ENCODE measurements at places on chromosomes 12 and 14. TPM values are rescaled to one million over a fixed set of nuclear protein-coding genes. Genes with fewer than 3 reads are reported as not detected.

- no peaks in the 10 kb centered on the region for H3K36me3 ChIP-seq
- no peak overlapping the region for H3K27ac ChIP-seq
- H3K4me3 ChIP-seq: no peak overlapping the region
- peaks cover 9% of the 10 kb centered on the region for H3K27me3 ChIP-seq
- H3K4me1 ChIP-seq: peaks cover 9% of the 10 kb centered on the region
- no peak for DNase-seq
Measured at GRCh38 chr14:33568935-33569579, 381.8 kb downstream of the EGLN3 start.

SPTSSA gene
- total RNA-seq: 19.1 TPM

DNA sequence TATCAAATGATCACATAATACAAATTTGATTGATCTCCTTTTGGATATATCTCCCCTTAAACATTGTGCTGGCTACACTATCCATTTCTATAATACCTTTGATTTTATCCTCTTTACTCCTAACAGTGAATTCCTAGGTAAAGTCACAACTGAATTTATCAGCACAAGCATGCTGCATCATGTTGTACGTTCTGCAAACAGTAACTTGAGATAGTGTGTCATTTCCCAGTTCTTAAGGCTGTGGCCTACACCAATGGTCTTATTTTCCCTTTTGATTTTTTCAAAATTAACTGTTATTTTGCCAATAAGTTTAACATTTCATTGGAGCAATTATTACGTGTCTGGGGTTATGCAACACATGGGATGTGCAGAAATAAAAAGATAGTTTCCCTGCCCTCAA is 24.8 kb downstream of the PRKCH start:
- no peak for DNase-seq
- H3K4me1 ChIP-seq: no peaks in the 10 kb centered on the region
- no peaks in the 10 kb centered on the region for H3K36me3 ChIP-seq
- no peak overlapping the region for H3K27ac ChIP-seq
- no peak overlapping the region for H3K4me3 ChIP-seq

DNA sequence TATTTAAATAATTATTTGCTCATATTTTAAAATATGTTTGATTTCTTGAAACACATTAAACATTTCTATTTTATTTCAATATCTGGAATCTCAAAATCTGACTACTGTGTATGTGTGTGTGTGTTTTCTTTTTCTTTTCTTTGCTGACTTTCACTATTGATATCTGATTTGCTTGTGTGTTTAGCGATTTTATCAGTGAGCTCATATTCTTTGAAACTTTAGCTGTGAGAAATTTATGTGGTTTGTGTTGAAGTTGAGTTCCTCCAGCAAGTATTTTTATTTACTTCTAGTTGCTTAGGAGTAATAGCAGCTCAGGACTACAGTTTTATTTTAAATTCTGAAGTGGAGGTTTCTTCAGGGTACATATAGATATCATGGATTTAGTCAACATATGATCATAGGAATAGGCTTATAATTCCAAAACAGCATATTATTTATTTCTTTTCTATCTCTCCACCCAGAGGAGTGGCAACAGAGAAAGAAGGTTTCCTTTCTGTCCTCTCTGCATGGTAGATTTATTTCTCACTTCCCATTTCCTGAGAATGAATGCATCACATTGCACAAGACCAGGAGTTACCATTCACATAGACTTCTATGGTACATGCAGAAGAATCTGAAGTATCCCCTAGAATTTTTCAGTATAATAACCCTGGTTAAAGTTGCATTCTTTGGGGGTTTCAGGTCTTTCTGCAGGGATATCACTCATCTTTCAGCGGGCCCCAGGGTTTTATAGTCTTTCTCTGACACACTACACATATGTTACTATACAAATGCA is 60.5 kb downstream of the PTPRQ start:
- no peaks in the 10 kb centered on the region for H3K4me1 ChIP-seq
- no peak for DNase-seq
- H3K36me3 ChIP-seq: no peaks in the 10 kb centered on the region
- H3K27me3 ChIP-seq: no peaks in the 10 kb centered on the region

AICDA gene
- not detected for total RNA-seq

SERPINA10 gene
- 20.1 TPM for total RNA-seq

DNA sequence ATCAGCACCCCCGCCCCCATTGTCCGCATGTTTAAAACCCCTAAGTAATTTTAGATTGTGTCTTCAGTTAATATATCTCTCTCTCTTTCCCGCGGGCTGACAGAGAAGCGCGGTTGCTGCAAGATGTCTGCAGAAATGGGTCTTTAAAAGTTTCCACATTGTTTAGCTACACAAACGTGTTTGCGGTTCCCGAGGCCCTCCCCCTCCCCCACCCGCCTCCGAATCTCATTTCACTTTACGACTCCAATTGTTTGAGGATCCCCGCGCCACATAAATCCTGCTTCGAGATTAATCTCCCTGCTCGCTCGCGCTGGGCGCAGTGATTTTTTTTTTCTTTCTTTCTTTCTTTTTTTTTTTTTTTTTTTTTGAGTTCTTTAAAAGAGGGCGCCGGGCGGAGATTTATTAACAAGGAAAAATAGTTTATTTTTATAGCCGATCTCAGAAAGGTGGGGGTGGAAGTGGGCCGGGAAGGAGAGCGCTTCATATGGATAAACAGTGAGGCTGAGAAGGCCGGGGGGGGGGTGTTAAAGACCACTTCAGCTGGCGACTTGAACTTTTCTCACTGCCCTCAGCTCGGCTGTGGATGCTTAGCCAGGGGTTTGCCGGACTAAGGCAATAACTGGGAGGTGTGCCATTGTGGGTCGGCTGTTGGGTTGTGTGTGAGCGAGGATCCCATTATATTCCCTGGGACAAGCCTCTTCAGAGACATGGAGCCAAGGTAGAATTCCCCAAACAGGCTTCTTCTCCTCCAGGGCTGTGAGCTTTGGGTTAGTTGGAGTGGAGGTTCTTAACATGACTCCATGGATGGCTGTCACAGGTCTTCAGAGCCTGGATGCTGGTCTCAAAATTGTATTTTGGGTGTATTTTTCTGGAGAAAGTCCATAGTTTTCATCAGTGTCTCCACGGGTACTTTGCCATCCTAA is 39.7 kb upstream of the TBX5 start:
- no peaks in the 10 kb centered on the region for H3K4me1 ChIP-seq
- no peak for DNase-seq
- H3K27ac ChIP-seq: no peak overlapping the region
- no peak overlapping the region for H3K4me3 ChIP-seq
- peaks cover 92% of the 10 kb centered on the region for H3K27me3 ChIP-seq
- no peaks in the 10 kb centered on the region for H3K36me3 ChIP-seq

GRCh38 chr12:108801736-108802100 is 55.7 kb downstream of the SSH1 start:
- no peaks in the 10 kb centered on the region for H3K27me3 ChIP-seq
- H3K36me3 ChIP-seq: peaks cover 23% of the 10 kb centered on the region
- DNase-seq: no peak
- peaks cover 6% of the 10 kb centered on the region for H3K4me1 ChIP-seq

CCDC196 gene
- total RNA-seq: not detected

DNA sequence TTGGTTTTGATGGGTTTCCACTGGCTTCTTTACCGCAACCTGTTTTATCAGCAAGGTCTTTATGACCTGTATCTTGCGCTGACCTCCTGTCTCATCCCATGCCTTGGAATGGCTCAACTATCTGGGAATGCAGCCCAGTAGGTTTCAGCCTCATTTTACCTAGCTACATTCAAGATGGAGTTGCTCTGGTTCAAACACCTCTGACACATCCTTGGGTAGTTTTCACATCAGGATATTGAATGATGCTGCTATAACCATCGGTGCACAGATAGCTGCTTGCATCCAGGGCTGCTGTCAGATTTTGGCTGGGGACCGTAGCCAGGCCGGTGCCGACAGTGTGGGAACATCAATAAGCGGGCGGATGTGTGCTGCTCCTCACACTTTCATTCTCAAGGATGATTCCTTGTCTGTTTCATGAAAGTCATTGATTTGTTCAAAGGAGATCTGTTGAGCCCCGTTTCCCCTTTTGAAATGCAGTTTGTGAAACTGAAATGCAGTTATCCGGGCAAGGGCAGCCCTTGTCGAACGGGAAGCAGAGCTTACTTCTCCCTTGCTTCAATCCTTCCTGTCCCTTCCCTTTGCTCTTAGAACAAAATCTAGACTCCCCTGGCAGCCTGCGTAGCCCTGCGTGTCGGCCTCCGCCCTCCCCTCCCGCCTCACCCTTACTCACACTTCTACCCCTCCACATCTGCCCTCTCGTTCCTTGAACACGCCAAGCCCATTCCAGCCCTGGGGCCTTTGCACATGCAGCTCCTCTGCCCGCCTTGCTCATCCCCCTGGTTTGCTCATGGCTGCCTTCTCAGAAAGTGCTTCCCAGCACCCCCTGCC is 49.2 kb upstream of the NCOR2 start:
- peaks cover 10% of the 10 kb centered on the region for H3K4me1 ChIP-seq
- no peak overlapping the region for H3K27ac ChIP-seq
- H3K4me3 ChIP-seq: no peak overlapping the region

- H3K36me3 ChIP-seq: no peaks in the 10 kb centered on the region
- DNase-seq: peak; percentile 62
Measured at GRCh38 chr12:95820096-95820703, 29.6 kb upstream of the NTN4 start.

DNA sequence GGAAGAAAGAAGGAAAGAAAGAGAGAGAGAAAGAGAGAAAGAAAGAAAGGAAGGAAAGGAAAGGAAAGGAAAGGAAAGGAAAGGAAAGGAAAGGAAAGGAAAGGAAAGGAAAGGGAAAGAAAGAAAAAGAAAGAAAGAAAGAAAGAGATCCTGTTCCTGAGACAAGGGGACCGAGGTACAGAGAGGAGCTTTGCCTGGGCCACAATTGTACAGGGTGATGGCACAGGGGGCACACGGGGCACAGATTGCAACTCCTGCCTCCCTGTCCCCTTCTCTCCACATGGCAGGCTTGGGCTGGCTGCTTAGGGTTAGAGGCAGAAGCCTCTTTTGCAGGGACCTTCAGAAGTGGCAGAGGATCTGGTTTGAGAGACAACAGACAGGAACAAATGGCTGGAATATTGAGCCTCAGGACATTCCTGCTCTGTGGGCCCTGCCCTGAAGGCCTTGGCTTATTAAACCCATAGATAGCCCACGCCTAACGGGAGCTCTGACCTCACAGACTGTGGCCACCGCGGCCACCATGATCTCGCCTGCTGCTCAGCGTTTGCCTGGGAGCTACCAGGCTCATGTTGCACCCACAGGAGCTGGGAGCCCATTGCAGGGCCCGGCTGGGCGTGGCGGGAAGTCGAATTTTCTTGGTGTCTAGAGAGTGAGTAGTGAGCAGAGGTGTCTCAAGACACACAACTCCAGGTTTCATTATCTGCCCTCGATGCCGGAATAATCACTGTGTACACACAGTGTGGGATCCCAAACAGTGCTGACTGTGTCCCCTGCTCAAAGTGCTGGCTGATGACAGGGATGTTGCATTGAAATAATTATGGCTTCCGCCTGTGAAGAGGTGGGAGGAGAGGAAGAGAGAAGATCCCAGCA is 147.9 kb upstream of the NCOR2 start:
- no peak for DNase-seq
- H3K4me1 ChIP-seq: peaks cover 26% of the 10 kb centered on the region
- H3K27ac ChIP-seq: no peak overlapping the region
- H3K27me3 ChIP-seq: peaks cover 43% of the 10 kb centered on the region
- no peak overlapping the region for H3K4me3 ChIP-seq

- H3K36me3 ChIP-seq: no peaks in the 10 kb centered on the region
- DNase-seq: no peak
- peaks cover 9% of the 10 kb centered on the region for H3K4me1 ChIP-seq
- H3K27me3 ChIP-seq: no peaks in the 10 kb centered on the region
Measured at GRCh38 chr12:13222076-13222475, 25.6 kb downstream of the EMP1 start.

GRCh38 chr14:65487783-65488494 is 75.4 kb downstream of the FUT8 start:
- H3K36me3 ChIP-seq: no peaks in the 10 kb centered on the region
- no peak overlapping the region for H3K27ac ChIP-seq
- no peaks in the 10 kb centered on the region for H3K27me3 ChIP-seq
- no peak overlapping the region for H3K4me3 ChIP-seq

- H3K4me3 ChIP-seq: no peak overlapping the region
- H3K36me3 ChIP-seq: no peaks in the 10 kb centered on the region
- no peaks in the 10 kb centered on the region for H3K27me3 ChIP-seq
- H3K27ac ChIP-seq: no peak overlapping the region
Measured at GRCh38 chr14:97311411-97311810, 514.2 kb downstream of the VRK1 start.

PNP gene
- 117 TPM for total RNA-seq

GRCh38 chr12:56635806-56636674 is 5.9 kb upstream of the BAZ2A start:
- H3K4me1 ChIP-seq: peaks cover 41% of the 10 kb centered on the region
- peaks cover 3% of the 10 kb centered on the region for H3K27me3 ChIP-seq
- peak overlapping the region; percentile 92 for H3K27ac ChIP-seq
- H3K4me3 ChIP-seq: peak overlapping the region; percentile 80
- peaks cover 3% of the 10 kb centered on the region for H3K36me3 ChIP-seq
- DNase-seq: peak; percentile 84

GRCh38 chr14:83975435-83975834 is 1554.5 kb upstream of the FLRT2 start:
- no peak overlapping the region for H3K4me3 ChIP-seq
- H3K27me3 ChIP-seq: no peaks in the 10 kb centered on the region
- no peak for DNase-seq

GRCh38 chr12:2348482-2348852 is 295.7 kb downstream of the CACNA1C start:
- H3K27ac ChIP-seq: no peak overlapping the region
- H3K27me3 ChIP-seq: no peaks in the 10 kb centered on the region
- H3K4me3 ChIP-seq: no peak overlapping the region
- DNase-seq: no peak
- H3K4me1 ChIP-seq: no peaks in the 10 kb centered on the region

GRCh38 chr12:40681148-40681547 is 11.1 kb upstream of the CNTN1 start:
- no peaks in the 10 kb centered on the region for H3K36me3 ChIP-seq
- no peak overlapping the region for H3K27ac ChIP-seq
- H3K4me1 ChIP-seq: no peaks in the 10 kb centered on the region
- no peak for DNase-seq

DNA sequence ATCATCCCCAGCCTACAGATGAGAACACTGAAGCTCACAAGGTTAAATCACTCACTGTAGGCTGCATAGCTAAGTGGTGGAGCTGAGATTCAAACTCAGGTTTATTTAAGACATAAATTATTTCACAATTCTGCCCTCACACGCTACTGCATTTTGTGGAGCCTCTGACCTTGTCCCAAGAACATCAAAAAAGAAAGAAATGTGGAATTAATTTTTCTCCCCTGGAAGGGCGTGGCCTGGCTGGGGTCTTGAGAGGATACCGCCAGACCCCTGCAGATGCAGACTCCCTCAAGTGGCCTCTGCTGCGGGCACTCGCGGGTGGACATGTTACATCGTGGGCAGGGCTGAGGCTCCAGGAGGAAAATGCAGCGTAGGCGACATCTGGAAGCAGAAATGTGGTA is 40.6 kb downstream of the LTBP2 start:
- DNase-seq: no peak
- H3K27me3 ChIP-seq: peaks cover 17% of the 10 kb centered on the region
- H3K36me3 ChIP-seq: no peaks in the 10 kb centered on the region

GRCh38 chr12:95312656-95313055 is 95.0 kb downstream of the VEZT start:
- H3K36me3 ChIP-seq: peaks cover 1% of the 10 kb centered on the region
- H3K4me3 ChIP-seq: no peak overlapping the region
- no peak for DNase-seq
- H3K4me1 ChIP-seq: peaks cover 18% of the 10 kb centered on the region
- H3K27ac ChIP-seq: no peak overlapping the region

CLEC1B gene
- total RNA-seq: not detected
